ENCODE measurements at places on chromosomes 1 and 21.

DNA sequence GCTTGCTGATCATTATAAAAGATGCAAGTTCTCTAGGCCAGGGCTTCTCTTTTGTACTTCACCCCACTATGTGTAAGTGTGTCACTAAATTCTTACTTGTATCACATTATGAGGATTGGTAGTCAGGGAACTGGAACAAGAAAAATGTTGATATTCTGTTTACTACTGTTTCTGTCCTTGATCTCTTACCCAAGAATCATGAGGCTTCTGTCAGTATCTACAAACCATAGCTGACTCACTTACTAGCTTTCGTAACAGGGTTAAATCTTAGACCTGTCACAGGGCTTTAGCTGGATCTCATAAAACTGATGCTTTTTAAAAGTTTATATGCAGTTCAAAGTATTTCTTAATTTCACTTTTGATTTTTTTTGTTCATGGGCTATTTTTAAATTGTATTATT, 681.2 kb downstream of the PLPP3 start:
- DNase-seq: no peak

GRCh38 chr1:160755461-160755860, 16.4 kb downstream of the SLAMF7 start:
- DNase-seq: no peak

DNA sequence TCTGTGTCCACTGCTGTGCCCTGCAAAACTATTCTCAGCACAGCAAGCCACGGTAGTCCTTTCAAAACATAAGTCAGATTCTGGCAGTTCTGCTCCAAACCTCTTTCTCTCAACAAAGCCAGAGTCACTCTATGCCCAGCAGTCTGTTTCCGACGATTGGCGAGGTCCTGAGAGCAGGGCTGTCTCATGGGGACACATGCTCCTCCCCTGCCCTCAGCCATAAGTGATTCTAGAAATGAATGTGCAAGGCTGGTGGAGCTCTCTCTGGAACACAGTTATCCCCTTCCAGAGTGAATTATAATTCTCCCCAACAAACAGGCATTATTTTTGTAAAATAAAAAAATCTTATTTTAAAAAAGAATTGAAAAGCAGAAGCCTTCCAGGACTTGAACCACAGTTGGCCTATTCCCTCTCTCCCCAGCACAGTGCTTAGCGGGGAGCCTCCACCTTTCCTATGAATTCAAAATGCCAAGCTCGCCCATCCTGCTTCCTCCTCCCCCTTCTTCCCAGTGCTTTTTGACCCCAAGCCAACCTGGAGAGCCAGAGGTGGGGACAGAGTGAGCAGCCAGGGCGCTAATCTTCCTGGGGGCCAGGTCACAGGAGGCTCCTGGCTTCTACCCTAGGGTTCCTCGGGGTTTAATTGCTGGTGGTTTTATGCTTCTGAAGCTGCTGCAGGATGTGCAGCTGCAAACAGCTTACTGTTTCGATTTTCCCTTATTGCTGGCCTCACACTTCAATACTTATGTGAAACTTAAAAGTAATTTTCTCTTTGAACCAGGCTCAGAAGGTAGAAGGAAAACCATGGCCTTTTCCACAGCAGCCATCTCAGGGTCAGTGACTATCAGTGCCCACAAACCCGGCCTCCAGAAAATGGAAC, 41.1 kb downstream of the KCNJ6 start:
- no peak for DNase-seq

- no peak for DNase-seq
Measured at GRCh38 chr21:42724226-42724920, 71.0 kb downstream of the PDE9A start.

DNA sequence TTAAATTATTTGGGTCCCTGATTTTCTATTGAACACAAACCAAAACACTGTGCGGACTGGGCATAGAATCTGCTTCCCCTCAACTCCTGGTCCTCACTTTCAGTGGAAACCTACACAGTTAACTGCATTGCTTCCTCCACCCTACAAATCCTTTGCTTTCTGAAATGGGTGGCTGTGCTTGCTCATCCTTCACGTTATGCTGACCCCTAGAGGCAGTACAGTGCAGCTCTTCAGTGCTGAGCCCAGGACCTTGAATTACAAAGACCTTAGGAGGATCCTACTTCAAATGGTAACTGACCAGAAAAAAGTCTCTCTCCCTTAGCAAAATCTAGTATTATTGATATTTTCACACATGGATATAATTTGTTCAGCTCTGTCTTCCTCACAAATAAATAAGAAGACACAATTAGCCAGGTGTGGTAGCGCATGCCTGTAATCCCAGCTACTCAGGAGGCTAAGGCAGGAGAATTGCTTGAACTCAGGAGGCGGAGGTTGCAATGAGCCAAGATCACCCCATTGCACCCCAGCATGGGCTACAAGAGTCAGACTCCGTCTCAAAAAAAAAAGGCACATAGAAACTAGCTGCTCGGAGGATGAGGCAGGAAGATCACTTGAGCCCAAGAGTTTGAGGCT, 63.4 kb upstream of the L1TD1 start:
- no peak for DNase-seq

DNA sequence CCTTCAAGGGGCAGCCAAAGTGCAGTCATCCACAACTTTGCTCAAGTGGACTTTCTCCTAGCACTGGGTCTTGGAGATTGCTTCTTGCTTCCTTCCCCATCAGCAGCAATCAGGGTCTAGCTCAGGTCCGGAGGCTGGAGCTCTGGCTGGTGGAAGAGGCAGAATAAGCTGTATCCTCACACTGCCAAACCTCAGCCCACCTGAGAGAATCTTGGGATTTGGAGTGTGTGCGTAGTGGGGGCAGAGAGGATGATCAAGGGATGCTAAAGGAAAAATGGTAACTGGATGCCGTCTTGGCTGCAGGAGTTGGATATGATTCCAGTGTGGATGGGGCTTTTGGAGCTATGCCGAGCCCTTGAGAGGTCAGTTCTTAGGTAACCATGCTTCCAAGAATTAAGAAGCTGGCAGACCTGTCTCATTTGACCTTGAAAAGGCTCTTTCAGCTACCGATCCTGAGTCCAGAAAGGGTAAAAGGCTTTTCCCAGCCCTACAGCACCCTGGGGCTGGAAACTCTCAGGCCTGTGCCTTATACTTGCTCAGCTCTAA, 4.5 kb upstream of the NFASC start:
- no peak for DNase-seq

All from T-helper 2 cell (primary cell).